ENCODE measurements at places on chromosomes 16 and 17. TPM values are rescaled to one million over a fixed set of nuclear protein-coding genes. Genes with fewer than 3 reads are reported as not detected.

- no peaks in the 10 kb centered on the region for H3K27me3 ChIP-seq
- no peak overlapping the region for H3K27ac ChIP-seq
- peaks cover 47% of the 10 kb centered on the region for H3K4me1 ChIP-seq
- H3K4me3 ChIP-seq: no peak overlapping the region
- peaks cover 31% of the 10 kb centered on the region for H3K36me3 ChIP-seq
- no peak for DNase-seq
Measured at GRCh38 chr16:11677959-11678881, 10.0 kb downstream of the SNN start.

GRCh38 chr17:77555741-77556291, 402.7 kb upstream of the TNRC6C start:
- peaks cover 44% of the 10 kb centered on the region for H3K27me3 ChIP-seq
- DNase-seq: no peak
- no peaks in the 10 kb centered on the region for H3K4me1 ChIP-seq

DNA sequence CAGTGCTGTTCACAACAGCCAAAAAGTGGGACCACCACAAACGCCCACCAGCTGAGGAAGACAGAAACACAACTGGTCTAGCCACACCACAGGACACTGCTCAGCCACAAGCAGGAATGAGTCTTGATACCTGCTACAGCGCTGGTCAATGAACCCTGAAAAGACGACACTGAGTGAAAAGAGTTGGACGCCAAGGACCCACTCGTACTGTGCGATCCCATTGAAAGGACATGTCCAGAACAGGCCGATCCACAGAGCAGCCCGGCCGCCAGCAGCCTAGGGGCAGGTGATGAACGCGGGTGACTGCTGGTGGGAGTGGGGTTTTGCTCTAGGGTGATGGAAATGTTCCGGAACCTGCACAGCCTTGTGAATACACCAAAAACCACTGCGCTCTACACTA, 10.6 kb upstream of the SLC38A8 start:
- H3K36me3 ChIP-seq: peaks cover 29% of the 10 kb centered on the region
- H3K4me1 ChIP-seq: no peaks in the 10 kb centered on the region
- H3K27me3 ChIP-seq: no peaks in the 10 kb centered on the region
- H3K4me3 ChIP-seq: no peak overlapping the region

MYLK3 gene
- 0.04 TPM for polyA plus RNA-seq

GRCh38 chr16:79876332-79876730, 275.8 kb upstream of the MAF start:
- no peaks in the 10 kb centered on the region for H3K36me3 ChIP-seq
- H3K4me1 ChIP-seq: peaks cover 11% of the 10 kb centered on the region
- no peaks in the 10 kb centered on the region for H3K27me3 ChIP-seq
- no peak for DNase-seq

MAPT gene
- polyA plus RNA-seq: 0.15 TPM

GRCh38 chr16:69903865-69904415, 47.2 kb upstream of the CLEC18A start:
- H3K4me3 ChIP-seq: no peak overlapping the region
- H3K27ac ChIP-seq: no peak overlapping the region
- H3K27me3 ChIP-seq: no peaks in the 10 kb centered on the region
- no peaks in the 10 kb centered on the region for H3K4me1 ChIP-seq
- no peak for DNase-seq

GRCh38 chr17:50148226-50149090, 2.0 kb downstream of the PPP1R9B start:
- H3K27me3 ChIP-seq: no peaks in the 10 kb centered on the region
- no peak for DNase-seq
- H3K4me1 ChIP-seq: peaks cover 46% of the 10 kb centered on the region
- peaks cover 17% of the 10 kb centered on the region for H3K36me3 ChIP-seq
- H3K27ac ChIP-seq: no peak overlapping the region

- no peak overlapping the region for H3K4me3 ChIP-seq
- no peak for DNase-seq
- no peaks in the 10 kb centered on the region for H3K36me3 ChIP-seq
Measured at GRCh38 chr16:66369055-66369592, 2.6 kb downstream of the CDH5 start.

KRTAP4-11 gene
- not detected for polyA plus RNA-seq

GRCh38 chr17:65774787-65775186, 213.3 kb upstream of the AXIN2 start:
- H3K27ac ChIP-seq: no peak overlapping the region
- H3K4me1 ChIP-seq: no peaks in the 10 kb centered on the region
- DNase-seq: no peak
- H3K36me3 ChIP-seq: no peaks in the 10 kb centered on the region
- H3K27me3 ChIP-seq: no peaks in the 10 kb centered on the region

MYH10 gene
- polyA plus RNA-seq: 21.2 TPM

DNA sequence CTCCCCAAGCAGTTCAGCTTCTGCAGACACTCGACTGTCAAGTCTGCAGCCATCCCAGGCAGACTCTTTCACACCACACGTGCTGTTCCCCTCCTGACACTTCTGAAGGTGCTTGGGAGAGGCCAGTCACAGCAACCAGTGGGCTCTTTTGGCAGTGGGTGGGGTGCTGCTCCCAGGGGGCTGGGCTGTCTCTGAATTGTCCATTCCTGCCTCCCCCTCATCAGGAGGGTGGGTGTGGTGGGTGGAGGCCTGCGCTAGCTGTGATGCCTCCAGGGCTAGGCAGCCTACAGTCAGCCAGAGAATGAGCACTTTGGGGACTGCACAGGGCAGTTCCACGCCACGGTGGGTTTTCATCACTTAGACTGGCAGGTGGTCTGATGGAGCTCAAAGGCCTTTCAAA, 10.3 kb downstream of the STARD3 start:
- no peak overlapping the region for H3K27ac ChIP-seq
- H3K27me3 ChIP-seq: no peaks in the 10 kb centered on the region
- no peaks in the 10 kb centered on the region for H3K36me3 ChIP-seq
- peaks cover 13% of the 10 kb centered on the region for H3K4me1 ChIP-seq

DNA sequence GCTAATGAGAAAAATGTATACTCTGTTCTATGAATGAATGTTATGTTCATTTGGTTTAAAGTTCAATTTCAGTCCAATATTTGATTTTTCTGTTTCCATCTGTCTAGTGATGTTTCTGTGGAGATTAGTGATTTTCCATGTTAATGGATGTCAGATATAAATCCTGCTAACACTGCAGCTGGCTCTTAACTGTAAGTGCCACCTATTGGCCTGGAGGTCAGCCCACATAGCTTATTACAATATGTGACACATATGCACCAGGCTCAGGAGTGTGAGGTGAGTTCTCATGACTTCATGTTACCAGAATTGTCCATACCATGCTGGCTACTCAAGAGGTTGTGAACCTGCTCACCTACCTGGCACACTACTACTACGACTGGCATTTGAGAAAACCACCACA, 17.1 kb downstream of the ATF7IP2 start:
- H3K4me1 ChIP-seq: no peaks in the 10 kb centered on the region
- no peak for DNase-seq
- no peaks in the 10 kb centered on the region for H3K27me3 ChIP-seq
- no peaks in the 10 kb centered on the region for H3K36me3 ChIP-seq
- H3K4me3 ChIP-seq: no peak overlapping the region

Data from keratinocyte (primary cell).